MCF 10A (cell line): ENCODE measurements at places on chromosomes 5 and 9. TPM values are rescaled to one million over a fixed set of nuclear protein-coding genes. Genes with fewer than 3 reads are reported as not detected.
A peak's percentile ranks its signal among the peaks of the same experiment; 100 is the strongest.

Gene PCDHB15
- total RNA-seq, result 0.91 and 1.2 TPM in 2 replicates

Gene PTGES2
- 114 and 130 TPM in 2 replicates for total RNA-seq

DNA sequence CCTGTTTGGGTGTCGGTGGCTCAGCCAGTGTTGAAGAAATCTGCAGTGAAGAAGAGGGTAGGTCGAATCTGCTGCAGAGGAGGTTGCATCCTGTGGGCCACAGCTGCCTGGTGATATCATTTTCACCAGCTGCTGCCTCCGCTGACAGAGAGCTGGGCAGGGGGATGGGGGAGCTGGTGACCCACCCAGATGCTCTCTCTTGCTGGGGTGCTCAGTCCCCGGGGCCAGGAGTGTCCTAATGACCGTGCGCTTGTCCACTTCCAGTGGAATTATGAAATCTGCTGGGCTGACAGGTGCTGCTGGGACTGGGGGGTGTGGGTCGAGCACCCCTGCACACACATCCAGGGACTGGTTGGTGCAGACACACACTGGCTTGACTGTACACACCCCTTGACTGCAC is 83.2 kb upstream of the IRX4 start:
- peaks cover 12% of the 10 kb centered on the region for H3K36me3 ChIP-seq
- no peaks in the 10 kb centered on the region for H3K27me3 ChIP-seq
- no peak overlapping the region for H3K27ac ChIP-seq
- H3K4me1 ChIP-seq, result peaks cover 19% of the 10 kb centered on the region

DNA sequence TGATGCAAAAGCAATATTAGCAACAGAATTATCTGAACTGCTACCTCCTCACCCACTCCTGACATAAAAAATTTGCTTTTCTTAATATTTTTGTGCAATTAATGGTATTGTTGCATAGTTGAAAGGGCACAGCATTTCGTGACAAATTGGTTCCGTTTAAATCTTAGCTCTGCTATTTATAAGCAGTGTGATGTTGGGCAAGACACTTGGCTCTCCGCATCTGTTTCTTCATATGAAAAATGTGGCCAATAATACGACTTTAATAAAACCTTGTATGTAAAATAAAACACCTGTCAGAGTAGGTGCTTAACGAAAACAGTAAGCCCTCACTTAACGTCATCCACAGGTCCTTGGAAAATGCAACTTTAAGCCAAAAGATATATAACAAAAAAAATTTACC is 4.2 kb downstream of the TMEM167A start:
- peaks cover 18% of the 10 kb centered on the region for H3K4me1 ChIP-seq
- H3K4me3 ChIP-seq, result no peak overlapping the region
- DNase-seq, result no peak

DNA sequence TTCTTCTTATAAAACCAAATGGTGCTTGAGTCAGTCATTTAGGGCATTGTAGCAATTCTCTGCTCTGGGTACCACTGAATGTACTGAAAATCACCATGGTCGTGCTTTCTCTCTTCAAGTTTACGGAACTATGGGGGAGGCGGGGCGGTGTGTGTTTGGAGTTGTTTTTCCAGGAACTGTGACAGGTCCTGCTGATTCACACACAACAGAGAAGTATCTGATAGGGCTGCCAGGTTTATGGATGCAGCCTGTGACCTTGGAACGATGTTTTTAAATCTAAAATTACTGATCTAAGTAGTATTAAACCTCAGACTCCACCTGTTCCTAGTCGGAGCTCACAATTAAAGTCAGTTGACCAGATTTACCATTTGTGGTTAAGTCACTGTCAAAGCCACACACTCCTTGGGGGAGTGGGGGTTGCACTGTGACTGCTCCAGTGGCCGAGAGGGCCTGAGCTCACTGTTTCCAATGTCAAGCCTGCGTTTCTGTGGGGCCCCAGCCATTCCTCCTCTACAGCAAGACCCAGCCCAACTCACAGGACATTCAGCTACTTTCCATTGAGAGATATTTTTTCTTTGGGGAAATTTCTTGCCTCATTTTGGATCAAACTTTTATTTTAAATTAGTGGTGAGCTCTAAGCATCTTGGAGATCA is 44.4 kb downstream of the GADD45G start:
- H3K27ac ChIP-seq, result no peak overlapping the region
- H3K36me3 ChIP-seq, result no peaks in the 10 kb centered on the region
- H3K27me3 ChIP-seq, result peaks cover 40% of the 10 kb centered on the region
- no peaks in the 10 kb centered on the region for H3K4me1 ChIP-seq

DNA sequence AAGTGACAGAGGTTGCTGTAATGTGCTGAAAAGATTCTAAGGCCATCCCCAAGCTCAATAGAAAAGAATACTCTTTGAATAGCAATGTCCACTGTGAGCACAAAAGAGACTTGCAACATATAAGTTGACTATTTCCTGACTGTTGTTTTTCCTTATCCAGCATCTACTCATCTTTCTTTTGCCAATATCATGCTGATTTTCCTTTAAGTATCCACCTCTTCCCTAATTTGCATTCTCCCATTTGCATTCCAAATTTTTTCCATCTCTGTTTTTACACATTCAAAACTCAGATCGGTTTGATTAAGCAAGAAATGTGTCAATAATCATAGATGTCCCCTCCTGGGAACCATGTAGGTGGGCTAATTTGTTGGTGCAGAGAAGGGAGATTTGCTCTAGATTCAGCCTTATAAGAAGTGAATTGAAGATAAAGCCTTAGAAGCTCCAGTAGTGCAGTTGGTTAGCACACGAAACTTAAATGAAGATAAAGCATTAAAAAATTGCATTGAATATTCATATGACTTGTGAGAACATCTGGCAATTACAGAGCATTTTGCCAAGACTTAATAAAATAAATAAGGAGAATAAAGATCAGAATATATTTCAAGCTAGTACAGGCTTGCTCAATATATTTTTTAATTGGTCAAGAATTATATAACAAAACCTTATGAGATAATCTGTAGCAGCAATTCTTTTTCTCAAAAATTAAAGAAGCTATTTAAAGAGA is 267.6 kb downstream of the TMEM167A start:
- no peaks in the 10 kb centered on the region for H3K27me3 ChIP-seq
- DNase-seq, result no peak
- no peaks in the 10 kb centered on the region for H3K36me3 ChIP-seq
- no peak overlapping the region for H3K4me3 ChIP-seq
- peaks cover 4% of the 10 kb centered on the region for H3K4me1 ChIP-seq
- H3K27ac ChIP-seq, result no peak overlapping the region

DNA sequence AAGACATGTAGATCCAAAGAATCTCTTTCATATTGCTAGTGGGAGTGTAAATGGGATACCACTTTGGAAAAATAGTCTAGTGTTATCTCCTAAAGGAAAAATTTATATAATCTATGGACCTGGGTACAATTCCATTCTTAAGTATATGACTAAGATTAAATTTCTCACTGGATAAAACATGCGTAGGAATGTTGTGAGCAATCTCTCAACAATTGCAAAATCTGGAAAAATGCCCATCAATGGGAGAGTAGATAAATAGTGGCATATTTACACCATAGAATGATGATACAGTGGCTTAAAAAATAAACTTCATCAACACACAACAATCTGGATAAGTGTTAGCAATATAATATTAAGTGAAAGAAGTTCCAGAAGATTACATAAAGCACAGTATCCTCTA is 469.5 kb downstream of the MAN2A1 start:
- no peaks in the 10 kb centered on the region for H3K27me3 ChIP-seq
- DNase-seq, result peak; percentile 85
- no peak overlapping the region for H3K4me3 ChIP-seq
- H3K36me3 ChIP-seq, result no peaks in the 10 kb centered on the region

GRCh38 chr5:171841984-171842776 is 56.6 kb downstream of the SMIM23 start:
- no peak for DNase-seq
- H3K27me3 ChIP-seq, result no peaks in the 10 kb centered on the region
- no peak overlapping the region for H3K4me3 ChIP-seq
- H3K4me1 ChIP-seq, result no peaks in the 10 kb centered on the region
- H3K27ac ChIP-seq, result no peak overlapping the region

GRCh38 chr5:50697739-50698138 is 31.3 kb downstream of the PARP8 start:
- DNase-seq, result no peak
- peaks cover 9% of the 10 kb centered on the region for H3K4me1 ChIP-seq
- H3K36me3 ChIP-seq, result peaks cover 4% of the 10 kb centered on the region
- H3K4me3 ChIP-seq, result no peak overlapping the region
- no peak overlapping the region for H3K27ac ChIP-seq
- H3K27me3 ChIP-seq, result no peaks in the 10 kb centered on the region

Gene C5orf52
- total RNA-seq, result not detected in 2 replicates

DNA sequence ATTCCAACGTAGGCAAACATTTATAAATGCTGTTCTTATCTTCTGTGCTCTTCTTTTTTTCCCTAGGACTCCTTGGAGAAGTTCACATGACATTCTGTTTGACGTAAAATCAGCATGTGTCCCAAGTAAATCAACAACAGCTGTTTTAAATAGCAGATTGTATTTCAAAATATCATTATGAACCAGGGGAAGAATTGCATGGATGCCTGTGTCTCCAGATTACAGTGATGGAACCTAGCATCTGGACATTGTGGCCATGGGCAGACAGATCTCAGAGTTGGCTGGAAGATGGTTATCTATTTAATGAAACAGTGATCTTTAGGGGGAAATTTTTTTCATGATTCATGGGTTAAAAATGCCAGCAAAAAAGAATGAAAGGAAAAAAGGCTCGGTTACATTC is 222.0 kb downstream of the MAN2A1 start:
- DNase-seq, result no peak
- no peak overlapping the region for H3K27ac ChIP-seq
- H3K4me3 ChIP-seq, result no peak overlapping the region

- H3K4me1 ChIP-seq, result no peaks in the 10 kb centered on the region
- no peaks in the 10 kb centered on the region for H3K27me3 ChIP-seq
- no peak for DNase-seq
These were observed 14.3 kb upstream of the MARCHF6 start for GRCh38 chr5:10339058-10339811.
